HCT116 (cell line): ENCODE measurements at places on chromosomes 2 and 18. TPM values are rescaled to one million over a fixed set of nuclear protein-coding genes. Genes with fewer than 3 reads are reported as not detected.

- no peak for DNase-seq
These were observed 229.7 kb downstream of the KLHL29 start for GRCh38 chr2:23614701-23615100.

GRCh38 chr2:229610872-229611271 lies 103.5 kb downstream of the DNER start:
- no peak for DNase-seq

- no peak for DNase-seq
These were observed 17.7 kb upstream of the IGFBP2 start for GRCh38 chr2:216615298-216616082.

GRCh38 chr2:241986836-241987641 lies 117.5 kb downstream of the RTP5 start:
- DNase-seq, result no peak

DNA sequence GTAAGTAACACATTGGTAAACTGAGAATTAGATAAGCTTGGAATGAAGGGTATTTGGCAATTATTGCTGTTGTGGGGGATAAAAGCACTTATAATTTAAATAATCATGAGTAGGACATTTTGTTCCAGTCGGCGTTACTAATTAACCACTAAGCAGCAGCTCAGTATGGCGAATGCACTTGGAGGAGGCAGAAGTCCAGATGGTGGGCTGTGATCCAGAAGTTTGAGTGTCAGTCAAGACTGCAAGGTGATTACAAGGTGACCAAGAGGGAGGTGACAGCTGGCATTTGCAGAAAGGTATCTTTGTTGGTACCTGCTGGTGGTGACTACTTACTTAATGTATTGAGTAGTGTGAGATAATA lies 643.6 kb upstream of the FAM98A start:
- no peak for DNase-seq

- DNase-seq, result no peak
These were observed 146.1 kb upstream of the DLX2 start for GRCh38 chr2:172248785-172249187.

GRCh38 chr2:33304032-33304864 lies 172.2 kb upstream of the RASGRP3 start:
- DNase-seq, result peak; percentile 2

GRCh38 chr2:72538486-72538885 lies 287.3 kb downstream of the EXOC6B start:
- no peak for DNase-seq

- DNase-seq, result no peak
These were observed 11.3 kb upstream of the GRP start for GRCh38 chr18:59208602-59209125.

GRCh38 chr18:43665105-43665788 lies 388.0 kb upstream of the SYT4 start:
- DNase-seq, result no peak

DNA sequence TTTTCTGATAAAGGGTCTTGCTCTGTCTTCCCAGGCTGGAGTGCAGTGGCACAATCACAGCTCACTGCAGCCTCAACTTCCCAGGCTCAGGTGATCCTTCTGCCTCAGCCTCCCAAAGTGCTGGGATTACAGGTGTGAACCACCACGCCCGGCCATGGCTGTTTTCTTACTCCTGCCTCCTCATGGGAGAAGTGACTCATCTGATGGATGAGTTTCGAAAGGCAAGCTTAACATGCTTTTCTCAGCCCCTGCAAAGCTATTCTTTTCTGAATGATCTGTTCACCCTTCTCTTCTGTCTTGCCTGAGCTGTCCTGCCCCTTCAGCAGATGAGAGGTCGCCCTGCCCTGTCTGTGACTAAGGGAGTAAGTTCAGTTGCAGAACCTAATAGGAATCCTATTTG lies 929 bp upstream of the CREG2 start:
- DNase-seq, result no peak

DNA sequence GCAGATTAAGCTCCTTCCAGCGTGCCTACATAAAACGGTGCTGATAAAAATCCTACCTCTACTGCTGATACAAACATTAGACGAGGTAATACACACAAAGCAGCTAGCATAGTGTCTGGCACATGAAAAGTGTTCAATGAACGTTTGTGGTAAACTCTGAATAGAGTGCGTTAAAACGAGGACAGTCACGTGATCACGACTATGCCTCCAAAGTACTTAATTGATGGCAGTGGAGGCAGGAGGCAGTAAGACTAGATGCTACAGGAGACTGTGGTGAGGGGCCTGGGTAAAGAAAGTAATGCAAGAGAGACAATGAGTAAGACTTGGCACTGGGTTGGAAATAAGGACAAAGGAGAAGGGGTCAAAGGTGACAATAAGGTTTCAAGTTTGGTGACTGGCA lies 32.1 kb upstream of the LHCGR start:
- DNase-seq, result no peak

GRCh38 chr18:3248658-3249359 lies 1.2 kb downstream of the MYL12A start:
- DNase-seq, result no peak

DNA sequence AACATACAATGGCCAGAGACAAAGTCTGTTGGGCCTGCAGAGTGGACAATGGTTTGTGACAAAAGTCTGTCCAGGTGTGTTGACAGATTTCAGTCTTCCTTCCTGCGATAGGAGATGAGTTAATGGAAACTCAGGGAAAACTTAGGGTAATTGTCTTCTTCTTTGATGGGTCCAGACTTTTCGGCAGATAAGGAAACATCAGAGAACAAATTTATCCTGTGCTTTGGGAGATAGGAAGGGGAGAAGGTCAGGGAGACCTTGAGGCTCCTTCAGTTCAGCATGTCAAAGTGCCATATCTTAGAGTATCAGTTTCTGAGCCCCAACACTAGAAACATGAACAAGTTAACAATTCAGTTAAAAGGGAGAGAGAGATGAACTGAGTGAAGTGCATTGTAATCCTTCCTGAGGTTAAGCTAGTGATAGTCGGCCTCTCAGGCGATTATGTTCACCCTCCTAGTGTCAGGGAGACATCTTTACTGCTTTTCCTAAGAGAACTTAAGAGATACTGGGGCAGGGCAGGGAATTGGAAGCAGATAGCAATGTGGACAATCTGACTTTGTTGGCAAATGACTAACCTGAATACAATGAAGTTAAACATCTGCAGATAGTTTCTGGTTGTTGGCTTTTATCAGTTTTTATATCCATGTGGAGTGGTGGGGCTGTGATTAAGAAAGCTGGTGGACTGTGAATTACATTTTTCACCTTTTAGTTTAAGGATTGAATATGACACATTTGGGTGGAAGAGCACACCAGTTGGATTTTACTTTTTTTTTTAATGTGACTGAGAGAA lies 248.8 kb upstream of the FN1 start:
- DNase-seq, result no peak

DNA sequence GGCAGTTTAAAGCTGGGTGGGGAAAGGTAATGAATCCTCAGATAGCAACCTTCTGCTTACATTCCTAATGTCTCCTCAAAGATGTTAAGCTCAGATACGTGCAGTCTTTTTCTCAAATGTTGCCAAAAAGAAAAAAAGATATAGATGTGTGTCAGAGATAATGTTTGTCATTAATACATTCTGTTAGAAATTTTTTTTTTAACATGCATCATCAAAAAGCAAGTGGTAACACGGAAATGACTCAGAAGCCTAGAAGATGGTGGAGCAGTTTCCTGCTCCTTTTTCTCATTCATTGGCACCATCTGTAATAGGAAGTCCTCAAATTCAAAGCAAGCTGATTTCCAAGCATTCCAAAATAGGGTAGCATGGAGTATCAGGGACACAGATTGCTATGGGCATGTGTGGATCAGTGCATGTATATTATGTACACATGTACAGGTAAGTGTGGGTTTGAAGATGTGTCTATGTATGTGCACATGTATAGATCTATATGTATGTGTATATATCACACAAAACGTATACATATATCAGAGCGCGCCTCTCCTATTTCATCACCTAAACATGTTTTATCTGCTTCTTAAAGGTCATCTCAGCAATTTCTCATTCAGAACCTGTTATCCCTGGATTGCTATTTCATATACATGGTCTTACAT lies 79.9 kb upstream of the ITGB6 start:
- no peak for DNase-seq

GRCh38 chr2:117917223-117917917 lies 96.5 kb downstream of the CCDC93 start:
- DNase-seq, result no peak

GRCh38 chr2:127651971-127652550 lies 6.1 kb downstream of the GPR17 start:
- DNase-seq, result no peak

GRCh38 chr18:32909798-32910561 lies 137.2 kb upstream of the KLHL14 start:
- no peak for DNase-seq

GRCh38 chr18:24446953-24447538 lies 13.4 kb upstream of the HRH4 start:
- DNase-seq, result no peak

The GALNT14 gene
- total RNA-seq, result 11.2 TPM

The TUBA3E gene
- not detected for total RNA-seq

The SLC9A4 gene
- 0.07 TPM for total RNA-seq

The MYOM1 gene
- 0.52 TPM for total RNA-seq

The DNAH7 gene
- total RNA-seq, result not detected
